CD4-positive, alpha-beta T cell (primary cell): ENCODE measurements at places on chromosomes 12 and 14. TPM values are rescaled to one million over a fixed set of nuclear protein-coding genes. Genes with fewer than 3 reads are reported as not detected.

GRCh38 chr12:104177663-104178501, 37.7 kb upstream of the TXNRD1 start:
- DNase-seq, result no peak

DNA sequence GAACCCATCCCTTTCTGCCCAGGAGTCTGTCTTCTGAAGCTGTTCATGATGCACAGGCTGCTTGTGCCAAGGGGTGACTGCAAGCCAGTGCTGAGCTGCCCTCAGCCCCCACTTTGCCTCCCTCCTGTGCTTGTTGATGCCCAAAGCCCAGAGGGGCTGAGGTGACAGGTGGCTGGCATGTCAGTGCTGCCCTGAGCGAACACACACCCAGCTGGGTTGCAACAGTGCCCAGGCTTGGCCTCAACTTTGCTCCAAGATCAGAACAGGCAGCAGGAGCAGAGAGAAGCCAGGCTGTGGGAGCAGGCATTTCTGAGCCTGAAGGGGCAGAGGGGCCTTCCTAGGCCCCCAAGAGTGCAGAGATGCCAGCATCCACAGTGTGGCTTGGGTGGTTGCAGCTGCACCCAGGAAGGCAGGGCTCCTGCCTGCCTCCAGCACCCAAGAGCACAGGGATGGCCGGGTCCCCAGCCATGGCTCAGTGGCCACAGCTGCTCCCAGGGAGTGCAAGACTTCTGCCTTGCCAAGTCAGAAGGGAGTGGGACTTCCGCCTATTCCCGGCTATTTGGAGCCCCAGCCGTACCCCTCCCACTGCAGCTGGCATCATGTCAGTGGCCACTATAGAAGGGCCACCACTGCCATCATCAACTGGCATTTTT, 83.1 kb downstream of the SLC16A7 start:
- DNase-seq, result no peak

DNA sequence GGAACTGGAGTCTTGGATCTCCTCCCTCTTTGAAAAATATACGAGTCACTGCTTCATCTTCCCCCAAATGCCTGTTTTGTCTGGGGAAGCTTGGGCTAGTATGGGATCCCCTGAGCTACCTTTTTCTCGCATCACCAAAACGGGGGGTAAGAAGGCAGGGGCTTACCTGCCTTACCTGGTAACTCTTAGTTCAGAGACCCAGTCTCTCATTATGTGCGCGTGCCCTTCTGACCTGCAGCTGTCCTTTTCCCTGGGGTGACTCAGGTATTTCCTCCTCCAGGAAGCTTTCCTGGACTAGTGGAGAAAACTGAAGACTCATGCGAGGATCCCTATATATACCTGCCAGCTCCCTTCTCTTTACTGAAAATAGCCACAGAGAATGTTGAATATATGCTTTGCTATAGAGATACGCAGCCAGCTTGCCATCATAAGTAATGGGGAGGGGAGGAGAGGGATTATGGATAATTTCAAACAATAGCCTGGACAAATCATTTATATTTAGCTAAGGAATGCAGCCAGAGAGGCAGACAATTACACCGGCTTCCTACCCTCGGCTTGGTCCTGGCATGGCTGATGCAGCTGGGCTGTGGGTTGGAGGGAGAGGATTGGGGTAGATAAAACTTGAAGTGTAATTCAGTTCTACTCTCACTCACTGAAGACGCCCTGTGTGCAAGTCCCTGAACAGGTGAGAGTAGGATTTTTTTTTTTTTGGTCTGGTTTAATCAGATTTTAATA, 1.1 kb downstream of the TSPAN9 start:
- DNase-seq, result no peak

DNA sequence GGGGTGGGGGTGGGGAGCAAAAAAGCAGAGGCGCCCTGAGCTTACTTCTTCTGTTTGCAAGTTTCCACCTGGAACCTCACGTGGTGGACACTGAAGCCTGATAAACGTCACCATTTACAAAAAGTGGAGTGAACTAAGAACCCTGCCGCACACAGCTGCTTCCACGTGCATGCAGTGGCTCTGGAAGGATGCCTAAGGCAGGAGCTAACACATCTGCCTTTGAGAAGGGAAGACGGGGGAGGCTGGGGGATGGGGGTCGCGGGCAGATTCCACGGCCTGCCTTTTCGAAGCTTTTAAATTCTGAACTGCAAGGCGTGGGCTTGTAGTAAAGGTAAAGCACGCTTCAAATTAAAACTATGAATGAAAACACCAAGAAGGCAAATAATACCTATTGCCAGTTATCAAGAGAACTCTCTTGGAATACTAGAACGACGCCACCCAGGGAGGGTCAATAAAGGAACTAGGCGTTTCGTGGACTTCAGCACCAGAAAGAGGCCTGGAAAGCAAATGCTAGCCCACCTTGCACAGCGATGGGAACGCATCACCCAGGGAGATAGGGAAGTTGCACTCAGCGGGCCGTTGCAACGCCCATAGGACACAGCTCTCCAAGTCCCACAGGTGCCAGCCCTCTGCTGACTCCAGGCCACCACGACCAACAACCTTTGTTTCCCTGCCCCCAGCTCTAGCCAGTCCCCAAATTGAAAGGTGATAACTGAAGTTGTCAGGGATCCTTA, 61.8 kb downstream of the TESC start:
- no peak for DNase-seq

GRCh38 chr12:70962226-70962794, 41.8 kb upstream of the PTPRR start:
- no peak for DNase-seq

DNA sequence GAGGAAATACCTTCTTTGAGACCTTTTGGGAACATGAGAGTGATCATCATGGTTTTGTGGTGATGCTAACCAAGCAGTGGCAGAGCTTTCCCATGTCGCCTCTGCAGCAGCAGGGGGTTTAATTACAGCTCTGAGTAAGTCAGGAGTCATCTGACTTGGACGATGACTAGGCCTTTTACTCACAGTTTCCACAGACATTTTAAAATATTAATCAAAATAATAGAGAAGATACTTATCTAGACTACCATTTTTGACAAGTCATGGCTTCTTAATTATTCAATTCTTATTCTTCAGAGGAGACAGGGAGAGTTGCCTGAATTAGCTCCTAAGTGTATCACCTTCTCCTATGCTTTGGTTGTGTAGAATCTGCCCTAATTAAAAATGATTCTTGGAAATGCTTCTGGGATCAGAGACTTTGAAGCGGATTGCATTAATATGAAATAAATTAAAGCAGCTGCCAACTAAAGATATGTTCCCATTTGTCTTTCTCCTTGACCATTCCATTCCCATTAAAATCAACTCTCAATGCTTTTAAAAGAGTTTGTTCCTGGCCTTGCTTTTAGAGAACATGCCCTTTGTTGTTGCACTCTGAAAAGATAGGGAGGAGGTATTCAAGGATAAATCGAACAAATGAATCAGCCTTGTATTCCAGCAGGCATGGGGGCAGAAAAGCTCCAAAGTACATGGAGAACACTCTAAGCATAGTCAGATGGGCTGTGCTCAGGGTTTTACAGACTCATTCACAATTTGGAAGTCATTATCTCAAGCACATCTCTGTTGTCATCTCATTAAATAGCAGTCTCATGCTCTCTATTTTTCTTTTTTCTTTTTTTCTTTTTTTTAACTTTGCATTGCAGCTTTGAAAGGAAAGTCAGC, 7.7 kb upstream of the IFNG-AS1 start:
- DNase-seq, result no peak

DNA sequence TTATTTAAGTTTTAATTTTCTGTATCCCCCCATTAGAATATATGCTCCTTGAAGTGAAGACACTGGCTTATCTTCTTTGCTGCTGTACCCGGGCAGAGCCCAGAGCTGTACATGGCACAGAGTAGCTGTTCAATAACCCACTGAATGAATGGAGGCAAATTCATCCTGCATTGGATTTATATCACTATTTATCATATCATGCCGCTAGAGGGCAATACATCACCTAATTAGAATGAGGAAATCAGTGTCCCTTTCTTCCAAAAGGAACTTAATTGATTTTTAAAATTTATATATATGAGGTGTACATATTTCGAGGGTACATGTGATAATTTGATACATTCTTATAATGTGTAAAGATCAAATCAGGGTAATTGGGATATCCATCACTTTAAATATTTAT, 89.2 kb upstream of the TMEM260 start:
- DNase-seq, result no peak

GRCh38 chr12:30391766-30392366, 303.8 kb downstream of the IPO8 start:
- DNase-seq, result no peak

DNA sequence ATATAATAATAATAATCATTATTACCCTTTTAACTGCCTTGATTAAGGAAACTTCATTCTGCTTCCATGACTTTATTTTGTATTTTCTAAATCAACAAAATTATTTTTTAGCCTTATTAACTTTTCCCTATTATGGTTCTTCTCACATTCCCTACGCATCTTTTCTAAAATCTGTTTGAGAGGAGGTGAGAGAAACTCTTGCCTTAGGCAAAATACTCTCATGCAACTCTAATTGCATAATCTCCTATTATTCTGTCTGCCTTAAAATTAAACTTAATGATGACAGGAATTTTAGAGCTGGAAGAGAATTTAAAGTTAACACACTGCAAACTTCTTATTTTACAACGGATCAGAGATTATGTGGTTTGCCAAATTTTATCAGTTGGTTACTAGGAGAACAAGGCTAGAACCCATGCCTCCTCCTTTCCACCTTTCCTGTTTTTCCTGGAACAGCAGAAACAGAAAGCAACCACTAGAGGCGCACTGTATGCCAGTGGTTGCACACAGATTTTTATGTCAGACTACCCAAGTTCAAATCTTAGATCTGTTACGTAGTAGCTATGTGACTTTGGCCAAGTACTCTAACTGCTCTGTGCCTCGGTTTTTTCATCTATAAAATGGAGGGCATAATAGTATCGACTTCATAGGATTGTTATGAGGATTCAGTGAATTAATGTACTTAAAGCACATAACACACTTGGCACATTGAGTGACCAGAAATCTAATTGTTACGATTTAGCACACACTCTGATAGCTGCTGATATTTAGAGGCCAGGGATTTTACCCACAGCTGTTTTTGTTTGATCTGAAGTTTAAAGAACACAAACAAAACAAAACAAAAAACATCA, 4.3 kb upstream of the BRMS1L start:
- DNase-seq, result no peak

GRCh38 chr14:25041484-25041883, 8.5 kb downstream of the STXBP6 start:
- DNase-seq, result no peak

GRCh38 chr14:87497301-87497700, 495.7 kb downstream of the GALC start:
- DNase-seq, result no peak

DNA sequence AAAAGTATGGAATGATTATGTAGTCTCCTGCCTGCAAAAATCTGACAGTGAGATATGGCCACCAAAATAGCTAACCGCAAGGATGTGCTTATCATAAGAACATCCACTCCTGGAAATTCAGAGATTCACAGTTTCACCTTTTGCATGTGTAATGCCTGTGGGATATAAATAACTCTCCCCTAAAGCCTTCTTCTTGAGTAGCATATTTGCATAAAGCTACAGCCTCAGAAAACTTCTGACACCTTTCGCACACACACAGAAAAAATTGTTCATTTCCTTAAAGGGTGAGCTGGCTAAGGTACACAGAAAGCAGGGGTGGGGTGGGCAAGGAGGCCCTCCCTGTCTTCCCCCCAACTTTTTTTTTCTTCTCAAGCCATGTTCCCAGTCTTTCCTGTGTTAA, 3.1 kb upstream of the IGF1 start:
- no peak for DNase-seq

- no peak for DNase-seq
Measured at GRCh38 chr14:81446279-81447007, 46.3 kb upstream of the STON2 start.

GRCh38 chr14:90204516-90204915, 51.8 kb upstream of the PSMC1 start:
- DNase-seq, result no peak

DNA sequence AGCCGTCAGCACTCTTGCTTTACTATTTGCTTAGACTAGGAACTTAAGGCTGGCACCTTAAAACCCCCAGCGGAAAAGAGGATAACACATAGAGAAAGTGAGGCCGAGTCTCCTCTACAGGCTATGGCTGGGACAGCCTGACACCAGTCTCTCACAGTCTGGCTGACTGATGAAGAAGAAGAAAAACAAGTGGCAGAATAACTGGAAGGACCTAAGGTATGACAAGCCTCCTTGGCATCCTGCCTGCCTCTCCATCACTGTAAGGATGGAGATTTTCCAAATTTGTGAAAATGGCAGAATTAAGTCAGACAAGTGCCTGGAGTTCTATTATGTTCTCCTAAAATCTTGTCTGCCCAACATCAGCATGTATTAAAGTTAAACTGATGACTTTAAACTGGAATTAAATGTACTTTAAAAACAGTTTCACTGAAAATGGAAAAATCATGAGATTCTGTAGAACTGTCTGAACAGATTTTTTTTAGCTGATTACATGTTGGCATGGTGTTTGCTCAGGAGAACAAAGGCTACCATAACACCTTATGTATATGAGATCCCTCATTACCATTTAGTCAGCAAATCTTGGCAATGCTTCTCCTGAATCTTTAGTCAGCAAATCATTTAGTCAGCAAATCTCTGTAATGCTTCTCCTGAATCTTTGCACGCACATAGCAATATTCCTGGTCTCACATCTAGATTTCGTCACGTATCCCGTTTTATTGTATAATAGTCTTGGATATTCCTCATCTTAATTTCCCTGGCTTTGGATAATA, 140.3 kb upstream of the AEBP2 start:
- DNase-seq, result no peak

- no peak for DNase-seq
Measured at GRCh38 chr12:128929057-128929456, 75.8 kb downstream of the GLT1D1 start.

DNA sequence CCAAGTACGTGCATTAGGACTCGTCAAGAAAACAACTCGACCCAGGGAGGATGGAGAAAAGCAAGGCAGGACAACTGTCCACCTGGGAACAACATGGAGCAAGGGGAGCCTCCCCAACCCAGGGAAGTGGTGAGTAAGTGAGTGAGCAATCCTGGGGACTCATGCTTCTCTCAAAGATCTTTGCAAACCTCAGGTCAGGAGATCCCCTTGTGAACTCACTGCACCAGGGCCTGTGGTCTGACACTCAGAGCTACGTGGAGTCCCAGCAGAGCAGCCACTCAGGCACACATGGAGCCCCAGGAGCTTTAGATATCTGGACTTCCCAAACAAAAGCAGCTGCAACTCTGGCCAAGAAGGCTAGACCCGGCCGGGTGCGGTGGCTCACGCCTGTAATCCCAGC, 12.2 kb upstream of the OR5AU1 start:
- DNase-seq, result no peak

DNA sequence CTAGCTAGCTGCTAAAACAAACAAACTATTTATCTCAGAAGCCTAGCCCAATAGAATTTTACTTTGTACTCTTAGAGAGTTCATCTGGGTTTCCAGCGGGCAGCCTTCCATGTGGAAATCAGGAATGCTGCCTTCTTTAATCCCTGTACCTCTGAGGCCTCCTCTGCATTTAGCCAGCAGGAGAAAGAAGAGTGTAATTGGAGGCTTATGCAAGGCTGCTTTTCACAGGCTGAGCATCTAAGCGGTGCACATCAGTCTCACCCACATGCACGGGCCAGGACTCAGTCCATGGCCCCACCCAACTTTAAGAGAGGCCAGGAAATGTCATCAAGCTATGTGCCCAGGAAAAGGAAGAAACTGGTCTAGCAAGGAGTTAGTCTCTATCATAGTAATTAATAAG, 14.0 kb upstream of the PTGDR start:
- no peak for DNase-seq

The B3GNT4 gene
- total RNA-seq, result not detected

The EXOC5 gene
- total RNA-seq, result 18.1 TPM

The IL26 gene
- 0.25 TPM for total RNA-seq

The BDKRB2 gene
- not detected for total RNA-seq

The MANSC4 gene
- total RNA-seq, result not detected

The IKBIP gene
- 0.56 TPM for total RNA-seq

The KRT85 gene
- not detected for total RNA-seq

The TAS2R31 gene
- 1.7 TPM for total RNA-seq

The LRRC10 gene
- not detected for total RNA-seq

The KLRC2 gene
- not detected for total RNA-seq
